ENCODE measurements at places on chromosomes 12 and 14.

DNA sequence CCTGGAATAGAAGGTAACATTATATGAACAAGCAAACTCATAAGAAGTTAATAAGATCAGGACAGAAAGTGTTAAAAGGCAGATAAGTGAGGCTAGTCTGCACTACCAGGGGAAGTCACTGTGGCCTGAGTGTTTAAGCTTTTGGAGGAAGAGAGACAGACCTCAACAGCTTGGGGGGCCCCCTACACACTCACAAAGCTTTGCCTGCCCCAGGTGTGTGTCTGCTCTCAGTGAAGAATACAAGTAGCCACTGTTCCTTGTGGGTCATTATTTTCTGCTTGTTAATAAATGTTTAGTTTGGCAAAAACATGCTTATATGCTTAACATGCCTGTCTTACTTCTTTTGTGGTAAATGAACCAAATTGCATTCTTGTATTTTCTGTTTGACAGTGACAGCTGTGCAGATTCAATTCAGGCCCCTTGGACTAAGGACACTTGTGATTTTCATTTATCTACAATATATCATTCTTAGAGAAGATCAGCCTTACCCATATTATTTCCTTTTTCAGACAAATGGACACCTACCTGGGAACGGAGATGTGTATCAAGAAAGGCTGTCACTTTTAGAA lies 50.7 kb upstream of the C12orf71 start:
- DNase-seq: no peak

DNA sequence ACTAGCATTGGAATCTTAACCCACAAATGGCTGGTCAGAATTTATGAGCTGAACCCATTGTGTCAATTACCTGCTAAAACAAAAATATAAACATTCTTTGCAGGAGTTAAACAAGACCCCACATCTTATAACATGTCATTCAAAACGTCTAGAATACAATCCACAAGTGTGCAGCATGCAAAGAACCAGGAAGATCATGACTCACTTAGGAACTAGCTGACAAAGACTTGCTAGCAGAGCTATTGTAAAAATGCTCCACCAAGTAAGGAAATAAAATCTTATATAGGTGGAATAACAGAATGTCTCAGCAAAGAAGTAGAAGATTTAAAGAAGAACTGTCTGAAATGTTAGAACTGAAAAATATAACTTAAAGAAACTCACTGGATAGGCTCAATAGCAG lies 26.5 kb upstream of the POC1B start:
- DNase-seq: no peak

GRCh38 chr12:131056626-131057025 lies 102.9 kb downstream of the ADGRD1 start:
- no peak for DNase-seq

DNA sequence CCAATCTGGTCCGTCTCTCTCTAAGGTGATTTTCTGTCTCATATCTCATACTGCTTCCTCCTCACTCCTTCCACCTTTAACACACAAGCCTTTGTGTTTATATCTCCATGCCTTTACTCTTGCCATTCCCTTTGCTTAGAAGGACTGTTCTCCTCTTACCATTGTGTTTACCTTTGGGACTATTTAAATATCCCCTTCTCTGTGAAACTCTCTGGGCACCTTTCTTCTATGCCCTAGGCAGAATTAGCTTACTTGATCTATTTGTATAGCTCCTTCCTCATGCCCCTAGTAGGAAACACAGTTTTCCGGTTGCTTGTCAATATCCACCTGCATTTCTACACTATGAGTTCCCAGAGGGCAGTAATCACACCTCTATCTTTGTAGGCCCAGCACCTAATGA lies 3.9 kb upstream of the AMHR2 start:
- DNase-seq: no peak

DNA sequence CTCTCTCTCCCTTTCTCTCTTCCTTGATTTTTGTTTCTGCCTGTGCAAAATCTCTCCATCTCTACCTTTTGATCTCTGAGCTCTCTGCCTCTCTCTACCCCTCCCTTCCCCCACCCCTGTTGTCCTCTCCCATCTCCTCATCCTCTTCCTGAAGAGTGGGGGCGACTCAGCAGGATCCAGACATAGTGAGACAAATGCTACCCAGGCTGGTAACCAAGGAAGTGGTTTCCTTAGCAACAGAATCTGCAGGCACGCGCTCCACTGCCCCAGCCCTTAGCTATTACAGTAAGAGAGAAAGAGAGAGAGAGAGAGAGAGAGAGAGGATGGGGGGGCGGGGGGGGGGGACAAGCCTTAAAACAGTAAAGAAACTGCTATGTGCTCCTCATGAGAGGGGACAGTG lies 85.6 kb downstream of the CMKLR1 start:
- DNase-seq: no peak

- no peak for DNase-seq
Measured at GRCh38 chr14:42299692-42300091, 693.0 kb downstream of the LRFN5 start.

DNA sequence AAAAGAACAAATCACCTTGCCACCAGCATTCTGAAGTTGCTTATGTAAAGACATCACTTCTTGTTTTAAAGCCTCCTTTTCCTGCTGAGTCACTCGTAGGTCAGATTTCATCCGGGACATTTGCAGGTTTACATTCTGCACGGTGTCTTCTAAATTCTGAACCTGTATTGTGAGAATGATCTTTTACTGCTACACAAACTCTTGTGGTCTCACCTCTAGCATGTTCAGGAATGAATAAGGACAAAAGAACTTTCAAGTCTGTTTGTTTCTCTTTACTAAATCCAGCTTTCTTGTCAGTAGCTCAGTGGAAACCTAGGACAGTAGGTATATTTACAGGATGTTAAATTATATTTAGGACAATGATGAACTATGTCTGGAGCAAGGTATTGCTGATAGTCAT lies 73.5 kb upstream of the SAV1 start:
- DNase-seq: no peak

- no peak for DNase-seq
Measured at GRCh38 chr14:55092341-55092740, 36.7 kb upstream of the LGALS3 start.

Data from left ventricle myocardium inferior (tissue), 1 donor.